ENCODE measurements at places on chromosomes 7 and 10.
A peak's percentile ranks its signal among the peaks of the same experiment; 100 is the strongest.

GRCh38 chr10:34655286-34656170 lies 159.6 kb downstream of the PARD3 start:
- DNase-seq: peak; percentile 85

- no peak for DNase-seq
These were observed 384.0 kb upstream of the SEMA3D start for GRCh38 chr7:85570898-85571297.

DNA sequence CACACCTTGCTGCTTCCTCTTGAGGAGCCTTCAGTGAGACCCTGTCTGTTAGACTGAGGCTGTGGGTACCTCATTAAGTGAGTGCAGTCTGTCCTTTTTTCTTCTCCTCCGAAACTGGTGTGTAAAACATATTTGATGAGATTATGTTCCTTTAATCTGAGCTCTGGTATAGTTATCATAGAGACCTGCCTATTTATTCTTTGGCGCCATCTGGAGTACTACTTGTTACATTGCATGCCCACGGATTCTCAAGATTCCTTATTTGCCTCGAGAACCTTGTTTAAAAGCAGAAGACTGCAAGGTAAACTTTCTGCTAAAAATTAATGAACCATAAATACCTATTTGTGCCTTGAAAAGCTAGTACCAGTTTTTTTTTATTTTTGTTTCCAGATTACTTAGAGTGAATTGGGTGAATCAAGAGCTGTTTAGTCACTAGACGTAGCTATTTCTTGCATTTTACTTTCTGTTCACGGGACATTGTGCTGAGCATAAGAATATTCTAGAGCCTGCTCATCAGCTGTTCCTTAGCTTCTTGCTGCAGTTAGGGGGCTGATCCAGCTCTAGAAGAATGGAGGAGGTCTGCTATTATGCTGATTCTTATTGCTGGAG lies 16.9 kb upstream of the STMP1 start:
- DNase-seq: peak; percentile 59

DNA sequence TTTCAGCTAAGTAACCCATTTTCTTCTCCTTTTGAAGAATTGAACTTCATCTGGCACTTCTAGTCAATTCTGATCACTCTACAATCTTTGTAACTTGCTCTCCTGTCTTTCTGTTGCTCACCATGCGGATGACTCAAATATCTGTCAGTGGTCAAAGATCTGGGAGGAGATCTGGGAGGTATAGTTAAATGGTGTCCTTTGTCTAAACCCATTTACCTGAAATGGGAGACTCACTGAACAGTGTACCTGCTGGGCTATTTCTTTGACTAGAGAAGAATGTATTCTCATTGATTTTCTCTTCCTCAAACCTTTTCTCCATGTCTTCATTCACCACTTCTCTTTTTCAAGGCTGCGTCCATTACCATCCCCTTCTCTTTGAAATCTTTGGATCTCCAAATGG lies 42.0 kb upstream of the PCLO start:
- DNase-seq: no peak

- DNase-seq: no peak
These were observed 262.7 kb upstream of the PHYHIPL start for GRCh38 chr10:58913717-58914116.

GRCh38 chr7:142856565-142857245 lies 1.8 kb downstream of the EPHB6 start:
- DNase-seq: no peak

- DNase-seq: no peak
These were observed 15.8 kb upstream of the UBE3C start for GRCh38 chr7:157122800-157123495.

DNA sequence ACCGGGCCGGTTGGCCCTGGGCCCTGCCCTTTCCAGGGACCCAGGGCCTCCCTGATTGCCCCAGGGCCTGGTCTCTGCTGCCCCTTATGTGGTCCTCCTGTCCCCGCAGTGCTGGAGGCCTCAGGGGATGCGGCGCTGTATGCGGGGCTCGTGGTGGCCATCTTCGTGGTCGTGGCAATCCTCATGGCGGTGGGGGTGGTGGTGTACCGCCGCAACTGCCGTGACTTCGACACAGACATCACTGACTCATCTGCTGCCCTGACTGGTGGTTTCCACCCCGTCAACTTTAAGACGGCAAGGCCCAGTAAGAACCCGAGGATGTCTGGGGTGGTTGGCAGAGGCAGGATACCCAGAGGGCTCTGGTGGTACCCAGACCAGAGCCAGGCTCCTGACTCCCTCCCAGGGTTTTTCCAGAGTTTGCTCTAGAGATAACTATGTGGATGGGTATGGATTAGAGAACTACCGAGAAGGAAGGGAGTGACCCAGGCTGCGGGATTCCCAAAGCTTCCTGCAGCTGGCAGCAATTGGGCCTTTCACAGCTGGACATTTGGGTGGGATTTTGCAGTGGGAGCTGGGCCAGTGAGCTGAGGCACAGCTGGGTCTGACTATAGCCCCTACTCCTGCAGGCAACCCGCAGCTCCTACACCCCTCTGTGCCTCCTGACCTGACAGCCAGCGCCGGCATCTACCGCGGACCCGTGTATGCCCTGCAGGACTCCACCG lies 28.1 kb upstream of the SLC29A3 start:
- no peak for DNase-seq

GRCh38 chr10:48557511-48558123 lies 47.3 kb downstream of the ARHGAP22 start:
- DNase-seq: no peak

GRCh38 chr7:159020987-159021386 lies 123.7 kb downstream of the VIPR2 start:
- no peak for DNase-seq
